Skeletal muscle tissue (tissue), 5 donors: ENCODE measurements at places on chromosomes 7 and 10. TPM values are rescaled to one million over a fixed set of nuclear protein-coding genes. Genes with fewer than 3 reads are reported as not detected.

Gene PITX3
- total RNA-seq: 4.2 TPM

Gene STRA8
- not detected for total RNA-seq

Gene ADAM22
- total RNA-seq: 9.9 TPM

Gene CLIP2
- 21.9 TPM for total RNA-seq

Gene WDR91
- total RNA-seq: 6.8 TPM

Gene OR2A5
- total RNA-seq: not detected

Gene PRKCQ
- 14.6 TPM for total RNA-seq

Gene ZNF804B
- total RNA-seq: not detected

Gene GPR85
- total RNA-seq: 1.0 TPM

Gene CDC14C
- total RNA-seq: not detected

Gene SPDYE2
- not detected for total RNA-seq

Gene VAX1
- total RNA-seq: not detected

Gene PHYH
- 37.1 TPM for total RNA-seq

Gene C1QL3
- total RNA-seq: not detected

Gene PALS2
- total RNA-seq: 33.4 TPM

Gene PAPOLB
- under 0.01 TPM for total RNA-seq

Gene LLCFC1
- not detected for total RNA-seq

Gene TBX20
- 1.0 TPM for total RNA-seq

Gene IDE
- total RNA-seq: 14.1 TPM

Gene GDF2
- total RNA-seq: not detected

Gene ABCB4
- total RNA-seq: under 0.01 TPM

Gene ACTL6B
- total RNA-seq: not detected

Gene TUBGCP2
- 39.7 TPM for total RNA-seq
